ENCODE measurements at places on chromosomes 5 and 9. TPM values are rescaled to one million over a fixed set of nuclear protein-coding genes. Genes with fewer than 3 reads are reported as not detected.
A peak's percentile ranks its signal among the peaks of the same experiment; 100 is the strongest.

GRCh38 chr5:138706655-138707480, 46.4 kb upstream of the CTNNA1 start:
- DNase-seq, result no peak

The SH2D3C gene
- 3.5 TPM for total RNA-seq

The NRARP gene
- total RNA-seq, result 178 TPM

GRCh38 chr5:59036274-59036961, 453.5 kb downstream of the RAB3C start:
- peak; percentile 36 for DNase-seq

DNA sequence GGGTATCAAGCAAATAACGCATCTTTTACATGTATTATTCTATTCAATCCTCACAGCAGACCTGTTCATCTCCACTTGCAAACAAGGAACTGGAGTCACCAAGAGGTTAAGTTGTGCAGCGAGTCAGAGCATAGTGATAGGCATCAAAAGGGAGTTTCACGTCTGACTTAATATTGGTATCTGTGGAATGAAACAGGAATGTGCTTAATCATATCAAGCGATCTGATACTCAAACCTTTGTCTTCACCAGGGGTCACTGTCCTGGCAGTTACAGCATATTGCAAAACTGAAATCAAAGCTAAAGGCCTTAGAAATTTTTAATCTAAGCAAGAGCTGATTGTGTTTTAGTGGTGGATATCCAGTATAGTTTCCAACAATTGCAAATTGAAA, 271.6 kb downstream of the PLK2 start:
- no peak for DNase-seq

The SKIC3 gene
- total RNA-seq, result 51.3 TPM

The EPB41L4B gene
- total RNA-seq, result 87.3 TPM

GRCh38 chr9:12640016-12640587, 53.1 kb upstream of the TYRP1 start:
- no peak for DNase-seq

The SOWAHA gene
- total RNA-seq, result 30.7 TPM

DNA sequence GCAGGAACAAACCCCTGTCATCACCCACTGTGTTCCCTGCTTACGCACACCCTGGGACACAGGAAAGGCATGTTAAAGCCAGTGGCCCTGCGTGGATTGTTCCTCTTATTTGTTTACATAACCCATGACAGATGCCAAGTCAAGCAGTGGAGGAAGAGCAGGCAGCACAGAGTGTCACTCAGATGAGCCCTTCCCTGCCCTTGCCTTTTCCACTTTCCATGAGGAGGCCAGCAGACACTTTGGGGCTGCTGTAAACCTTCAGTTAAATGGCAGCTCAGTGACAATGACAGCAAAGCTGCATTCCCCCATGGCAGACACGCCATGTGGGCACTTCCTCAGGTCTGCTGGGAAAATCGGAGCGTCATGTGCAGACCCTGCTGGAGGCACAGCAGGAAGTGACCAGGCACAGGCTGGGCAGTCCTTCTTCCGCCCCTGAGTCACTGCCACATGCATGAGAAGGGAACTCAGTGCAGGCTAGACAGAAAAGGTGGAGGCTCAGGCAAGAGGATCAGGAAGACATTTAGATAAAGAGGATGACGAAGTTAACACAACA, 216.8 kb upstream of the PIK3R1 start:
- no peak for DNase-seq

The SHISAL2B gene
- not detected for total RNA-seq

DNA sequence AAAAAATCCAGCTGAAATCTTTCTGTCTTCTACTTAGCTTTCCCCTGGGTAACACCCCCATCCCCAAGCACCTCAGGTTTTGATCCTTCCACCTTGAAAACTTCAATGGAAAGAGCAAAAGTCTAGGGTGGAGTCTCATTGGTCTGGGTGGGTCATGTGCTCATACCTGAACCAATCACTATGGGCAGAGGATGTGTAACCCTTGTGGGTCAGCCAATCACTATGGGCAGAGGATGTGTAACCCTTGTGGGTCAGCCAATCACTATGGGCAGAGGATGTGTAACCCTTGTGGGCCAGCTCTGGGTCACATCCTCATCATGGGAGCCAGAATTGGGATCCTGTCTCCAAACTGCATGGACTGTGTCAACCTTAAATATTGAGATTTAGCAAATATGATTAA, 18.5 kb downstream of the NAIF1 start:
- no peak for DNase-seq

- no peak for DNase-seq
These were observed 30.1 kb upstream of the TENT2 start for GRCh38 chr5:79582186-79582585.

The ALDH1A1 gene
- total RNA-seq, result 61.3 TPM

GRCh38 chr9:12817702-12818101, 42.9 kb downstream of the LURAP1L start:
- DNase-seq, result peak; percentile 72

The LIFR gene
- 10.3 TPM for total RNA-seq

The PPIC gene
- total RNA-seq, result 33.7 TPM

GRCh38 chr5:76007904-76008303, 75.3 kb upstream of the SV2C start:
- DNase-seq, result no peak
